ENCODE measurements at places on chromosomes 4 and X.
A peak's percentile ranks its signal among the peaks of the same experiment; 100 is the strongest.

- no peak for DNase-seq
Measured at GRCh38 chr4:592825-593520, 16.9 kb upstream of the TMEM271 start.

DNA sequence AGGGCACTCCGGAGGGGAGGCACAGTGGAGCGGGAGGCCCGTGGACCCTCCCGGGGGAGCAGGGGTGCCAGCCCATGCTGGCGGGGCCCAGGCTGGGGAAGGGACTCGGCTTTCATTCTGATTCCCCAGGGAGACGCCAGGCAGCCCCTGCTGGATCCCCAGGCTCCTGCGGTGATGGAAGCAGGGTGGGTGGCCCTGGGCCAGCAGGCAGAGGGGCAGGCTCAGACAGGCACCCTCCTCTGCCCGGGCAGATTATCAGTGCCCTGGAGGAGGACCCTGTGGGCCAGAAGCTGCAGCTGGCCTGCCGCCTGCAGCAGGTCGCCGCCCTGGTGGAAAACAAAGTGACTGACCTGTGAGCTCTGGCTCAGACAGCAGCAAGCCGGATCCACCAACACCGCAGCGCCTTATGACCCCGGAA, 2.1 kb upstream of the SRPK3 start:
- DNase-seq = no peak

DNA sequence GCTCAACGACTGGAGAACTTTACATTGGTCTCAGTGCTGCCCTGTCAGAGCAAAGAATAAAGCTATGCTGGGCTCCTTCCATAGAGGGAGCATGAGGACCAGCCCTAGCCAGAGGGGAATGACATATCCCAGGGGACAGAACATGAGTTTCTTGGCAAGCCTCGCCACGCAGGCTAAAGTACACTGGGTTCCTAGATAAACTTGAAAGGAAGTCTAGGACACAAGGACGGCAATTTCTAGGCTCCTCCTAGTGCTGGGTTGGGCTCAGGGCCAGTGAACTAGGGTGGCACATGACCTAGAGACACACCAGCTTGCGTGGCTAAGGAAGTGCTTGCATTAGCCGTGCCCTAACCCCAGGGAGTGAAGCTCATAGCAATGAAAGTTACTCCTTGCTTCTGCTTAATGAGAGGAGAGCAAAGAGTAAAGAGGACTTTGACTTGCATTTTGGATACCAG, 141.0 kb downstream of the MAB21L2 start:
- DNase-seq = no peak

DNA sequence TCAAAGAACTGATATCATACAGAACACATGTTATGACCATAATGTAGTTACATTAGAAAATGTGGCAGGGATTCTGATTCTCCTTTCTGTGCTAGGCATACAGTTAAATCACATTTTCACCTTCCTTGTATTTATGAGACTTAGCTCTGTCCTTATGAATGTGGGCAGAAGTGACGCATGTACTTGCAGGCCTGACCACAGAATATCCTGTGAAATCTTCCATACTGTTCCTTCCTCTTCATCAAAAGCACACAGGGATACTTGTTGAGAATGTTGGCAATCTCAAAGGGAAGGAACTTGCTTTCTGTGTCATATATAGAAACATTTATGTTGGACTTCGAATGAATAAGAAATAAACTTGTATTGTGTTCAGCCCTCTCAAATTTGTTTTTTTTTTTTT, 17.2 kb upstream of the MYOZ2 start:
- DNase-seq = no peak

DNA sequence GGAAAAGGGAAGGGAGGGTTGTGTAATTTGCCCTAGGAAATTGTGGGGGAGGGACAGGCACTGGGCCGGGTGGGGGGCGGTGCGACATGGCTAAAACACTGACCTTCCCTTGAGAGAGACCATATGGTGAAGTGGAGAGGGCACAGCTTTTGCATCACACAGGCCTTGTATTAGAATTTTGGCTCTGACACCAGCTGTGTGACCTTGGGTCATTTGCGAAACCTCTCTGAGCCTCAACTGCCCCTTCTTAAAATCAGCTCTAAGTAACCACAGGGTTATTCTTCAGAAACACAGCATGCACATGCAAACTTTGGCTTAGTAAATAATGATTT, 25.8 kb downstream of the PDGFRA start:
- DNase-seq = no peak

DNA sequence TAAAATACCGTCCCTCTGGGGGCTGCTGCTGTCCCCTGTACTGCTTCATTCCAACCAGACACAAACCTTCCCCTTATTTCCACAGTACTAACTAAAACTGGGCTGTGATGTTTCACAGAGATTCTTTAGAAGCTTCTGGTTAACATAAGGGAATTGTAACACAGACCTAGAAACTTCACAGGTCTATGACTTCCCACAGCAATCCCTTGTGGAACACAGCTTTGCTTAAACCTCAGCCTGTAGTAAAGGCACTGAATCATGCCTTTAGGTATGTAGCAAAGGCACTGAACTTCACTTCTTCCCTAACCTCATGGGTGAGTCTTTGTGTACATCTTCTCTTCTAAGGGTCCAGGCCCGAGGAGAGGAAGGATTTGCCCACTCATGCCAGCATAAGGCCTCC, 49.4 kb downstream of the SPINK2 start:
- DNase-seq = no peak

- peak; percentile 58 for DNase-seq
Measured at GRCh38 chr4:118352843-118353533, at the start of gene PRSS12. TSS of gene PRSS12 (minus strand) at chr4:118353003. CDS start at chr4:118352720, 283 bp downstream.

GRCh38 chr4:33959519-33959918, 2284.8 kb downstream of the ARAP2 start:
- no peak for DNase-seq

GRCh38 chrX:128818690-128819089, 704.6 kb downstream of the SMARCA1 start:
- no peak for DNase-seq

DNA sequence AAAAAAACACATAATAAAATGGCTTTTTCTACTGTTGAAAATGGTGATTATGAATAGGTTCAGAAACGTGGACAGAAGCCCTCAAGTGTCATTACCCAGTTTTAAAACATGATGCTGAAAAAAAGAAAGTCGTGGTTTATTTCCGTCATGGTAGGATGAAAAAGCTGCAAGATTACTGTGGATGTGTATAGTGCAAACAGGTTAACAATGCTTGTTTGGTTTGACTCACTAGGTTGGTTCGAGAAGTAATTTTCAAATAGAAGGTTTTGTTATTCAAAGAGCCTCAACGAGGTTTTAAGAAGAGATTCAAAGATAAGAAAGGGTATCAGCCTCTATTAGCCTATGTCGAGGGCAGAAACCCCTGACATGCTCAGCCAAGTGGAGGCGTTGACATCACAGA, 2.5 kb upstream of the RXFP1 start:
- no peak for DNase-seq

DNA sequence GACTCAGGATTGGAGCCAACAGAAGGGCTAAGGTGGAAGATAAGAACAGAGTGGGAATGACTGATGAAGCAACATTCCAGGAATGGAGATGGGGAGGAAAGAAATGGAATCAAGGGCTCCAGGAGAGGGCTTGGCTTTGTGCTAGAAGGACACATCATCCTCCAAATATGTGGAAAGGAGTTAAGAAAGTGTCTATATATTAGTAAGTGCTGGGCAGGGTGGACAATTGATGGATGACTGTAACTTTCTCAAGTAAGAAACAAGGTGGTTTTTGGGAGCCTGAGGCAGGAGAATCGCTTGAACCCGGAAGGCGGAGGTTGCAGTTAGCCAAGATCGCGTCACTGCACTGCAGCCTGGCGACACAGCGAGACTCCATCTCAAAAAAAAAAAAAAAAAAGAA, 71.6 kb upstream of the NFKB1 start:
- DNase-seq = no peak

GRCh38 chrX:14697451-14697850, 168.1 kb downstream of the GLRA2 start:
- peak; percentile 8 for DNase-seq

DNA sequence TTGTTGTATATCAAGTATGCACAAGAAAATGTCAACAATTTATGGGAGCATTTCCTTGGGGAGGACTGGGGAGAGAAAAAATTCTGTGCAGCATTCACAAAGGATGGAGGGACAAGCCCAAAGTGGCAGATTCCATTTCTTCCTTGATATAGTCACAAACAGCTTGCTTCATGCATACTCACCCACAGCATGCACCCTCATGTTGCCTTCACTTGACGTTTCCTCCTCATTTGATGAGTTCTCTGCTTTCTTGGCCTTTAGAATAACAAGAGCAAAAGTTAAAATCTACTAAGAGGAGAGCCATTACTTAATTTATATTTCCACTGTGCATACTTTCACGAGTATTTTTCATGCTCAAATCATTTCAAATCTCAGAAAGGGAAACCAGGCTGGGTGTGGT, 37.7 kb downstream of the SPARCL1 start:
- no peak for DNase-seq

DNA sequence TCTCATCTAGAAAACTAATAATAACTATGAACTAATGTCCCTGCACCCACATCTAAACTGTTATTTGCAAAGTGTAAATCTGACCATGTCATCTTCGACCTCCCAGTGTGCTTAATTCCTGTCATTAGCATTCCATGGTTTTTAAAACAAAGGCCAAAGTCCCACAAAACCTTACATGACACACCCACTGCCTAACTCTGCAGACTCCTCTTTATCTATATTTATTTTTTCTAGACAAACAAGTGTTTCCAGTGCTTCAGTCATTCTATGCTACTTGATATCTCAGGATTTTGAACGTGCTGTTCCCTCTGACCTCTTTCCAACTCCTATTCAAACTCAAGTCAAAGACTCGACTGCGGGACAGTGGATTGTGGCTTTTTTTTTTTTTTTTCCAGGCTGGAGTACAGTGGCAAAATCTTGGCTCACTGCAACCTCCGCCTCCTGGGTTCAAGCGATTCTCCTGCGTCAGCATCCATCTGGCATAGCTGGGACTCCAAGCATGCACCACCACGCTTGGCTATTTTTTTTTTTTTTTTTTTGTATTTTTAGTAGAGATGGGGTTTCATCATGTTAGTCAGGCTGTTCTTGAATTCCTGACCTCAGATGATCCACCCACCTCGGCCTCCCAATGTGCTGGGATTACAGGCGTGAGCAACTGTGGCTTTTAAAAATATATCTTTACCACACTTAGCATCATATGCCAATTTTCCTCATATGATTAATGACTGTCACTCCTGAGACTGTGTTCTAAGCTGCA, 1511.0 kb downstream of the ARAP2 start:
- no peak for DNase-seq

GRCh38 chr4:88017516-88018297, 10.3 kb downstream of the PKD2 start:
- DNase-seq = no peak

GRCh38 chr4:153114771-153115321, 89.4 kb upstream of the TRIM2 start:
- DNase-seq = peak; percentile 29

- no peak for DNase-seq
Measured at GRCh38 chr4:173345648-173346047, 11.5 kb upstream of the HMGB2 start.

DNA sequence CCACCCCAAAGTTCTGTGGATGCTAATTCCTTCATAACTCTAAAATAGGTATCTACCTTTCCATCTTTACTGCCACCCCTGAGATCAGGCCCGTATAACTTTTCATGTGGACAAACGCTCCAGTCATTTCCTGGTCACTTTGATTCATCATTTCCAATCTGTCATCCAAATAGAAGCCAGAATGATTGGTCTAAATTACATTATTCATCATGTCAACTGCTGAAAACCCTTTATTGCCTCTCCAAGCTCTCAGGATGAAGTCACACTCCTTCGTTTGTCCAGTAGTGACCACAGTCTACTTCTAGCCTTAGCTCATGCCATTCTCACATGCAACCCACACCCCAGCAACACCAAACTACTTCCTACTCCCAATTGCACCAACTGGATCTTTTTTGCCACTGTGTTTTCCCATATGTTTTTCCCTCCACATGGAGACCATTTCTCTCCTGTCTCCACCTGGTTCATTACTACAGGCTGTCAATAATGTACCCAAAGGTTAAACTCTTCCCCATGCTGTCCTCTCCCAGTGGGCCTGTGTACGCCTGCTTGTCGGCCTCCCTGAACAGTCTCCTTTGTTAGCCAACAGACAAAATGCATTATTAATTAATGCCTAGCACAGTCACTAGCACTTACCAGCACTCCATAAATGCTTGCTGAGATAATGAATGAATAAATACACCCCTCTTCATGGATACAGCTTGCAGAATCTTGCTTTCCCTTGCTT, 382.6 kb upstream of the NOCT start:
- no peak for DNase-seq

DNA sequence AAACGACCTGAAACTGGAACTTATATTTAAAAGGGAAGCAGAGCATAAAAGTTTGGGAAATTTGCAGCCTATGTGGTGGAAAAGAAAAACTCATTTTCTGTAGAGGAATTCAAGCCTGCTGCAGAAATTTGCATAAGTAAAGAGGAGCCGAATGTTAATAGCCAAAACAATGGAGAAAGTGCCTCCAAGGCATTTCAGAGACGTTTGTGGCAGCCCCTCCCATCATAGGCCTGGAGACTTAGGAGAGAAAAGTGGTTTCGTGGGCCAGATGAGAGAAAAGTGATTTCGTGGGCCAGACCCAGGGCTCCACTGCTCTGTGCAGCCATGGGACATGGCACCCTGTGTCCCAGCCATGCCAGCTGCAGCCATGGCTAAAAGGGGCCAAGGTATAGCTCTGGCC, 361.9 kb downstream of the PCDH19 start:
- no peak for DNase-seq

GRCh38 chrX:14590216-14590615, 60.9 kb downstream of the GLRA2 start:
- no peak for DNase-seq

- peak; percentile 73 for DNase-seq
Measured at GRCh38 chrX:131783555-131784308, 239.4 kb upstream of the STK26 start.

GRCh38 chr4:147820975-147821374, 89.1 kb downstream of the ARHGAP10 start:
- no peak for DNase-seq

DNA sequence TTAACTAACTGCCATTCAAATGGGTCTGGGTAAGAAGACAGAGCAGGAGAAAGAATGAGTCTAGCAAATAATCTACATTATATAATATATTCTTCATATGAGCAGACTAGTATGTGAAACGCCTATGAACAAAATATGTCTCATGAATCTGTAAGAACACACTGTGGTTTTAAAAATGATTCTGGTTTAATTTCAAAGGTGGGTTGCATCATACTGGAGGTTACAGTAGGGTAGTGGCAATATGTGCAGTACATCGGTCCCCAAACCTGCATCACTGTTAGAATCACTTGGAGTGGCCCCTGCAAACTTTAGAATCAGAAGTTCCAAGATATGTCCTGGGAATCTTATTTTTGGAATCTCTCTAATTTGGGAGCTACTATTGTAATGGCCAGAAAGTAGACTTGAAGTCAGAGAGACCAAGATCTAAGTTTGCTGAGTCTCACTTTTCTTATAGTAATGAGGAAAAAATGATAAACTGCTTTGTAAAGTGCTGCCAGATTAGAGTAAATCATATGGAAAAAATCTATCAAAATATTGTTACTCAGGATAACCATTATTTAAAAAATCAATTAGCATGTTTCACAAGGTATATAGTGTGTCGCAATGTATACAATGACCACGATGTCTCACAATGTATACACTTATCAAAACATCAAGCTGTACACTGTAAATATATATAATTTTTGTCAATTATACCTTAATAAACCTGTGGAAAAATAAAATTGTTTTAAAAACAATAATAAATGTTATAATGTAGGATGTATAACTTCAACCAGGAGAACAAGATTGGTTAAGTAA, 37.9 kb upstream of the ARSJ start:
- no peak for DNase-seq

- DNase-seq = no peak
Measured at GRCh38 chrX:155632431-155633100, 19.8 kb upstream of the TMLHE start.

Measured in activated CD4-positive, alpha-beta T cell treated with anti-CD3 and anti-CD28 coated beads for 24 hours (primary cell).